ENCODE measurements at places on chromosomes 13 and 19.

- DNase-seq, result no peak
These were observed 972.9 kb upstream of the PCDH20 start for GRCh38 chr13:62388515-62388914.

GRCh38 chr19:57611113-57611512 is 2.9 kb upstream of the ZNF134 start:
- no peak for DNase-seq

DNA sequence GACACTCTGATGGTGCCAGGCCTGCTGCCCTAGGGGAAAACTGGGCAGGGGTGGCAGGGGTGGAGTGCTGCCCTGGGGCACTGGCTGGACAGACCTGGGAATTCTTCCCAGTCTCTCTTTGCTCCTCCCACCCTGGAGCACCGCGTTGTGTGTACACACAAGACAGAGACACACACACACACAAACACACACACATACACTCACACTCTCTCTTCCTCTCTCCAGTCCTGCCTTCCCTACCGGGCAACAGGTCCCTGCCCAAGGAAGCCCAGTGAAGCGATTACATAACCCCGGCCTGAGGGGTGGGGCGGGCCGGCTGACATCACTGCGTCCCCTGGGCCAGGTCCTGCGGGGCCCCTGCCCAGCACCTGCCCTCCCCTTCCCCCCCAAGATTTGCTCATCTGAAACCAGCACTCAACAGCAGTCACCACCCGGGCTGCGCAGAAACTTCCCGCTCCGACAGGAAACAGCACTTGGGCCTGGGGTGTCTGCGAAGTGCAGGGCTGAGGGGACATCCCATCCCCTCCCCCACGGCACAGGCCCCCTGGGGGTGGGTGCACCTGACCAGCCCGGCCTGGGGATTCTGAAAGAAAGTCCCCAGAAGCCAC is 1.2 kb downstream of the MKNK2 start:
- DNase-seq, result no peak

GRCh38 chr19:43534816-43535761 is 2.1 kb downstream of the ZNF575 start:
- DNase-seq, result no peak

- DNase-seq, result no peak
These were observed 382.9 kb downstream of the KLF12 start for GRCh38 chr13:73751290-73751689.

- DNase-seq, result peak; percentile 10
These were observed 37.6 kb downstream of the SOX21 start for GRCh38 chr13:94674609-94675348.

GRCh38 chr19:45079911-45080370 is 881 bp downstream of the GEMIN7 start:
- DNase-seq, result no peak

DNA sequence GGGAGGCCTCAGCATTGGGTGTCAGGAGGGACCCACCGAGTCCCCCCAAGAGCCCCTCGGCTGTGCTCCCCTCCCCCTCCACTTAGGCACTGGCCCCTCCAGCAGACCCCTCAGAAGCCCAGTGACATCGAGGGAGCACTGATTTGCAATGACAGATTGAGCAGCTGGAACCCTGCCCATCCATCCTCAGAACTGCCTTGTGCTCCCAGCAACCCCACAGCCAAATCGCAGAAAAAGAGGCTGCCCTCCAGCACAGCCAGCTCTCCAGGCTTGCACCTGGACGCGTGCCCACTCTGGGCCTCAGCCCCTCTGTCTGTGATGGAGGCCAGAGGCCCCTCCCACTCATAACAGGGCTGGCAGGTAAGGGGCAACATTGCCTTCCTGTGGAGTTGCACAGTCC is 123.2 kb upstream of the VSTM2B start:
- no peak for DNase-seq

- DNase-seq, result no peak
These were observed 32.6 kb upstream of the MTIF3 start for GRCh38 chr13:27482983-27483382.

- DNase-seq, result no peak
These were observed 3.5 kb downstream of the N4BP2L2 start for GRCh38 chr13:32535115-32535514.

DNA sequence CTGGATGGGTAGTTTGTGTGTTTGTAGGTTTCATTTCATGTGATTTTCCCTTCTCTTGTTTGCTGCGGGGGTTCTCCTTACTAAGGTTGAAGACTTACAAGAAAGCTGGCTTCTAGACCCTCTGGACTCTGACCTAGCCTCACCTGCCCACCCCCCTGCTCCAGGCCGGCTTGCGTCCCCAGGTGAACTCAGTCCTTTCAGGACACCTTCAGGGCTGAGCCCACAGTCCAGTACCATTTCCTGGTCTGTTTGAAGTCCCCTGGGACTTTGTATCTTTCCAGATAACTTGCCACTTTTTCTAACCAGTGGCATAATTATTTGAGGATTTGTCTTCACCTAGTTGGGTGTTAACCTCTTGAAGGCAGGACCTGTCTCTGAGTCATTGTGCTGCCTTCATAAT is 51.3 kb upstream of the MCF2L start:
- DNase-seq, result no peak

GRCh38 chr19:11659612-11660011 is 62.3 kb downstream of the ZNF627 start:
- no peak for DNase-seq

- peak; percentile 82 for DNase-seq
These were observed 832 bp upstream of the ZNF491 start for GRCh38 chr19:11797491-11797890.

DNA sequence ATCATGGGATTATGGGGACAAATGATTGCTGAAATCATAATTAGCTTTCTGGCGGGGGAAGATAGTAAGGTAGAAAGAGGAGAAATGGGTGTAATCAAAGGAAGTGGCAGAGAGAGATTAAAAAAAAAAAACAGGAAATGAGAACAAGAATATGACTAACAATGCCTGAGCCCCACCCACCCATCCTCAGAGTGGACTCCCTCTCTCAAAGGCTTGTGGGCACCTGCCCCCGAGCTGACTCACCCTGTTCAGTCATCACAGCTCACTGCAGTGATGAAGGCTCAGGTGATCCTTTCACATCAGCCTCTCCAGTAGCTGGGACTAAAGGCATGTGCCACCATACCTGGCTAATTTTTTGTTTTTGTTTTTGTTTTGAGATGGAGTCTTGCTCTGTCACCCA is 26.4 kb upstream of the TPT1 start:
- peak; percentile 57 for DNase-seq

DNA sequence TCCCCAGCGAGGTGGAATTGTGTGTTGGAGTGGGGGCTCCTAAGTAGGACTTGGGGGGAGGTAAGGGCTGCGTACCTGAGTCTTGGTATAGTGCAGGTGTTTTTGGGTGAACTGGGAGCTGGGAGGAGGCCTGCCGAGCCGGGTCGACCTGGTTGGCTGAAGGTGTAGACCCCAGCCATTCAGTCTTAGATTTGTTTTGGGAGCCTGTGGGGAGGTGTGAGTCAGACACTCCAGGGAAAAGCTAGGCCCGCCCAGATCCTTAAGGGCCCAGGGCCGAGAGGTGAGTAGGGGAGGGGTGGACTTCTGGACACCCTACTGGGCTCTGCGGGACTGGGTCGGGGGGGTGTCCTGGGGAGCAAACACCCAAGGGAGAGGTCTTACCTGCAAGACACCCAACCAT is 935 bp downstream of the CRB3 start:
- no peak for DNase-seq

GRCh38 chr13:85825454-85825853 is 26.2 kb upstream of the SLITRK6 start:
- no peak for DNase-seq

- no peak for DNase-seq
These were observed 583 bp upstream of the BAX start for GRCh38 chr19:48953990-48954594.
